ENCODE measurements at places on chromosomes 2 and 18.

GRCh38 chr2:42792583-42793333 lies at the start of gene HAAO:
Gene HAAO, minus strand, starts transcription at chr2:42792583. Its CDS starts 47 bp downstream, at chr2:42792536.
- DNase-seq = no peak

DNA sequence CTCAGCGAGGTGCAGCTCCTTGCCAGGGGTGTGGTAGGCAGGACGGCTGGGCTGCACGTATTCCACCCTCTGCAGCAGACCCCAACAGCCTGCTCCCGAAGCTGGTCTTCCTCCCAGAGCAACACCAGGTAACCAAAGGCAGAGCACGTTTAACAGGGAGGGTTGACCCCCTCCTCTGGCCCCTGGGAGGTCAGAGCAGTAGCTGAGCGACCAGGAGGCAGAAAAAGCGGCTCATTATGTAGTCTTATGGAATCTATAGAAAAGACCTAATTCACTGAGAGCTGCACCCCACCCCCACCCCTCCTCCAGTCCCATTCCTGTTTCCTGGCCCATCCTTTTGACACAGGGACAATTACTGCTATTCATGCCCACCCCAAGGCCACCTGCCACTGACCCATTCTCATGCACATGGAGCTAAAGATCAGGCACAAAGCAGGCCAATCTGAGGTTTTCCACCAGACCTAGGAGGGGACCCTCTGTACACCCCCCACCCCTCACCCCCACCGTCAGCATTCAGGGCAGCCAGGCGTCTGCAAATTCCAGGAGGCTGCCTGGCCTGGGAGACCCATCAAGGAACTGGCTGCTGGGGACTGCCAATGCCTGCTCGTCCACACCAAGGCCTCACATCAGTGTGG lies 60.9 kb upstream of the FZD7 start:
- DNase-seq = no peak

GRCh38 chr2:199131136-199131655 lies 326.5 kb downstream of the SATB2 start:
- DNase-seq = no peak

GRCh38 chr2:3044587-3045317 lies 332.9 kb downstream of the EIPR1 start:
- no peak for DNase-seq

- peak; percentile 24 for DNase-seq
Measured at GRCh38 chr2:204343685-204344084, 201.6 kb upstream of the PARD3B start.

DNA sequence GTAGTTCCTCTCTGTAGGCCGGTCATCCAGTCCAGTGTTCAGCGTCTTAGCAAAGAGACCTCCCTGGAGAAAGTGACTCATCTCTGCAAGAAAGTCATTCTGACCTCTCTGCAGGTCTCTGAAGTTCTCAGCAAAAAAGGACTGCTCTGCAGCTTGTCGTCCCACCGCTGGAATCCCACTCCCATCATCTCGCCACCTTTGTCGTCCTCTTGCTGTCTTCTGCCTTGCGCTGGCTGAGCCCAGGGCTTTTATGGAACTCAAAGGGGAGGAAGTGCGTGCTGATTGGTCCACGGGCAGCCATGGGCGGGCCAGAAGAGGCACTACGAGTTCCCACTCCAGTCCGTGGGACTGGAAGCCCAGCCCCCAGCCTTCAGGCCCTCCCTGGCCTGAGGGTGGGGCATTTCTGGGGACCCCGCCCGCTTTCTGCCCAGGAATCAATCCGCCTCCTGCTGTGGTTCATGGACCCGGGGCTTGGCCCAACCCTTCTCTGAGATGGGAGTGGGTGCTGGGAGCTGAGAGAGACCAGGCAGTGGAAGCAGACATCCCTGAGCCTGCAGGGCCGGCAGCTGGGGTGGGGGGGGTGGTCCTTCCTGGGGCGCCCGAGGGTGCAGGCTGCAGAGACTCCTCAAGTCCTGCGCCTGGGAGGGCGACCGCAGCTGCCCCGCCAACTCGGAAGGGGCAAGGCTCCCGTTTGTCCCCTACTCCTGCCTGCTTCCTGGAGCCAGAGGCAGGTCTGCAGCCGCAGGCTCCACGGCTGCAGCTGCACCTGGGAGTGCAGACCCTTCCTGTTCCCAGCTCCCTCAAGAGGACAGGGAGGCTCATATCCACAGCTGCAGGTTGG lies 660.7 kb upstream of the RAB6C start:
- DNase-seq = no peak

DNA sequence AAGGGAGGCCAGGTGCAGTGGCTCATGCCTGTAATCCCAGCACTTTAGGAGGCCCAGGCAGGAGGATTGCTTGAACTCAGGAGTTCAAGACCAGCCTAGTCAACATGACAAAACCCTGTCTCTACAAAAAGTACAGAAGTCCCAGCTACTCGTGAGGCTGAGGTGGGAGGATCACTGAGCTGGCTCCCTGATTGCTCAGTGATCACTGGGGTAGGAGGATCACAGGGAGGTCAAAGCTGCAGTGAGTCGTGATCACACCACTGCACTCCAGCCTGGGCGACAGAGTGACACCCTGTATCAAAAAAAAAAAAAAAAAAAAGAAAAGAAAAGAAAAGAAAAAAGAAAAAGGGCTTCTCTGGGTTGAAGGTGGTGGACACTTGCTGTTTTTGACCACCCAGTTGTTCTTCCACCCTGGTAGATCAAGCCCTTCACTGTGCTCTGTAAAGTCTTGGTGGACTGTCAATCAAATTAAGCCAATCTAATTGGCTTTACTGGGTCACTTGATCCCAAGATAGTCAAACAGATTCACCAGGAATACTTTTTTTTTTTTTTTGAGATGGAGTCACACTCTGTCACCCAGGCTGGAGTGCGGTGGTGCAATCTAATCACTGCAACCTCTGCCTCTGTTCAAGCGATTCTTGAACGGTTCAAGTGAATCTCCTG lies 191.6 kb downstream of the AGPS start:
- peak; percentile 24 for DNase-seq

DNA sequence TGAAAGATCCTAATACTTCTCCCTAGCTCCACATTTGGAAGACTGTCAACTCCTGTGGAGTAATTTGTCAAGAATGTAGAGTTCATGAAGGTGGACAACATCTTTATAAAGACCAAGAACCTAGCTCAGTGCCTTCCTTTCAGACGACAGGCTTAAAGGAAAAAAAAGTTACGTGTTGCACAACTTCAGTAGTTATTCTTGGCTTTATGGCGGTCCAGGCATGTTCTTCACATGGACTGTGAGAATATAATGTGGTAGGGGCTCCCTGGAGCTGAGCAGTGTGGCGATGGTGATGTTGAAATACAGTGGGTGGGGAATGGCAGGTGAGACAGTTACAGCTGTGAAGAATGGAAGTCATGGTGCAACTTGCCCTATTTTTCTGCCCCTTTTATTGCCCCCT lies 3.9 kb downstream of the TAF1B start:
- no peak for DNase-seq

GRCh38 chr2:156792242-156792840 lies 356.2 kb downstream of the GPD2 start:
- DNase-seq = no peak

DNA sequence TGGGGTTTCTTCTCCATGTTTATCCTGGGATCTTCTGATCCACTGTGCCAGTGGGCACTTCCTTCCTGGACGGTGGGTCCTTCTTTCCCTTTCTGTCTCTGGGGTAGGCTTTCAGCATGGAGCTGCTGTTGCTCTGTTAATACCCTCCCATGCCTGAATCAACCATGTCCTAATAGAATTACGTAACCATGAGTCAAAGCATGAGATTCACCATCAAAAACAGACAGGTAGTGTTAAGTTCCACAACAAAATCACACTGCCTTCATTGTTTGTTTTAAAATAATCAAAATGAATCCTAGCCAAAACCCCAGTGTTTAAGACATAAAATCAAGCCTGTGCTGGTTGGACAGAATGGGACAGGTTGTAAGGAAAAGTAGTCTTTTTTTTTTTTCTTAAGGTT lies 37.5 kb downstream of the GNAL start:
- no peak for DNase-seq

DNA sequence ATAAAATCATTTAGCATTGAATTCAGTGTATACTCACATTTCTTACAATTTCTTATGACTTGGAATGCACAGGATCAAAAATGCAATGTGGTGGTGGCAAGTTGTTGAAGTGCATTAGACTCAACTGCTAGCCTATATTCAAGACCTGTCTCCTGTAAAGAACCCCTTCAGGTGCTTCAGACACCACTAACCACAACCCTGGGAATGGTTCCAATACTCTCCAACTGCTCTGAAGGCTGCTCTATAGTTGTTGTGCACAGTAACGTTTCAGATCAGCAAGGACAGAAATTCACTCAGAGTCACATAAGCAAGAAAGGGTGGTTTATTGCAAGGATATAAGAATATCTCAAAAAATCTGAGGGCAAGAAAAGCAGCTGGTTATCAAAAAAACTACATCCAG lies 6.5 kb downstream of the GKN1 start:
- peak; percentile 12 for DNase-seq

GRCh38 chr2:126253669-126254068 lies 402.3 kb upstream of the GYPC start:
- DNase-seq = no peak

DNA sequence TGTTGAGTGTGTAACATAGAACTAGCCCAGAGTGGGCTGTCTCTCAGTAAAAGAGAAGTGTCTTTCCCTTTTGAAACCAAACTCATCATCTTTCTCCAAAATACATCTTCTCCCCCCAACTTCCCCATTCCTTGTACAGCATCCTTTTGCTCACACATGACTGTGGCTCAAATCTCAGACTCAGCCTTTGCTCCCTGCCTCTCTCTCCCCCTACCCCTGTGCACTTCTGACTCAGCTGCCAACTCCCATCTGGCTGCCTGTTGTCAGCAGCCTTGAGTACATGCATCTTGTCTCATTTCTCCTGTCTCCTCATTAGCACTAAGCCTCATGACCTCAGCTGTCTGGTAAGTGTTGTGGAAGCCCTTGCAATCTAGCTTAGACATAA lies 18.1 kb upstream of the MGAT4A start:
- DNase-seq = peak; percentile 92

DNA sequence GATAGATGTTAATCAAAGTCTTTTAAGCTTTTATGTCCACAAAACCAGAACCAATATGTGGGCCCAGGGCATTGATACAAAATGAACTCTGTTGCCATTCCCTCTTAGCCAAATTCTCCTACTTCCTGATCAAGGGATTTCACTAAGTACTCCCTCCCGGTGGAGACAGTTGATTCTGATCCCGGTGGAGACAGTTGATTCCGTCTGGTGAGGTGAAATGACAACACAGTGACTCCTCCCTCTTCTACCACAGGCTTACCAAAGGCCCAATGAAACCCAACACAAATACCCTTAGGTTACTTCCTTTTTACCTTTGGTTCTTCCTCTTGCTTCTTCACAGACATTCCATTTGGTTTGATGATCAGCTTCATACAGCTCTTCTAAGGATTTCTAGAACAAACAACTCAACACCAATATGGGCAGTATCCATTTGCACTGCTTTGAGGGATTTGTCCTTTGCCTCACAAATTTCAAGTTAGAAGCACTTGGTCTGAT lies 153.8 kb downstream of the IKZF2 start:
- no peak for DNase-seq

- no peak for DNase-seq
Measured at GRCh38 chr2:101083613-101084012, 67.6 kb downstream of the TBC1D8 start.

GRCh38 chr2:121998751-121999150 lies 243.3 kb downstream of the TSN start:
- no peak for DNase-seq

All from NCI-H2171 treated with DMSO at 0.1 percent for 48 hours (cell line).